ENCODE measurements at places on chromosomes 16 and 17.

- no peak for DNase-seq
Measured at GRCh38 chr16:31400191-31400590, 7.1 kb downstream of the ITGAD start.

GRCh38 chr17:70879401-70879800, 710.1 kb downstream of the KCNJ2 start:
- DNase-seq: no peak

GRCh38 chr16:80019395-80019794, 418.9 kb upstream of the MAF start:
- no peak for DNase-seq

DNA sequence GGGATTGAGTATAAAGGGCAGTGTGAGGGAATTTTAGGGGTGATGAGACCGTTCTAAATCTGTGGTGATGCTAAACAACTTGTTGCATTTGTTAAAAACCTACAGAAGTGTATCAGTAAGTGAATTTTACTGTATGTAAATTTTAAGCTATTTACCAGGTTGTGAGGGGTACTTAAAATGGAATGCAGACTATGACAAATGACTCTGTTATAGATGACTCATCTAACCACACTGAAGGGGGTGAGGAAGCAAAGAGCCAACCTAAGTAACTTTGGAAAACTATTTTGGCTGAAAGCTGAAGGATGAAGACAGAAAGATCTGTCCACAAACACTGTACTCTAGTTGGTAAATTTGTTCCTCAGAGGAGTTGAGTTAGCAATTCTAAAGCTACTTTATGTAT, 5.3 kb upstream of the MKS1 start:
- DNase-seq: no peak

GRCh38 chr17:46763416-46763815, 55.1 kb downstream of the WNT3 start:
- no peak for DNase-seq

GRCh38 chr16:9124908-9125584, 33.6 kb downstream of the HAPSTR1 start:
- DNase-seq: no peak

DNA sequence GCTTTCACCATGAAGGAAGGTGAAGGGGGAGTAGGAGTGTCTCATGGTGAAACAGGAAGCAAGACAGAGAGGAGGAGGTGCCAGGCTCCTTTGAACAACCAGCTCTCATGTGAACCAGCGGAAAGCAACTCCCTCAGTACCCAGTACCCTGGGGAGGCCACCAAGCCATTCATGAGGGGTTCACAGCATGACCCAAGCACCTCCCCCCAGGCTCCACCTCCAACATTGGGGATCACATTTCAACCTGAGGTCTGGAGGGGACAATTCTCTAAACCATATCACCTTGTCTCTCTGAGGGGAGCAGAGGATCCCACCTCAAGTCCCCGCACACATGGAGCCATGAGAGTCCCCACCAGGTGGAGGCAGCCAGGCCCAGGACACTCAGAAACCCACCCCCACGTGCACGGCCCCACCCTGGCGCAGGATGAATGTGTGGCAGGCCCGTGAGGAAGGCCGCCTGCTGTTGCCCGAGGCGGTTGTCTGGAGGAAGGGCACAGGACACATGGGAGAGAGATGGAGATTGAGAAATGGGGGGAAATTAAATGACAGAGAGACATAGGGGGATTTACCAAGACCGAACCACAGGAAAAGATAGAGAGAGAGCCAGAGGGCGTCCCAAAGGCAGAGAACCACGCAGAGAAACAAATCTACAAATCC, 85.9 kb downstream of the TMEM132E start:
- DNase-seq: no peak

GRCh38 chr16:54411544-54411943, 125.0 kb upstream of the IRX3 start:
- DNase-seq: no peak

DNA sequence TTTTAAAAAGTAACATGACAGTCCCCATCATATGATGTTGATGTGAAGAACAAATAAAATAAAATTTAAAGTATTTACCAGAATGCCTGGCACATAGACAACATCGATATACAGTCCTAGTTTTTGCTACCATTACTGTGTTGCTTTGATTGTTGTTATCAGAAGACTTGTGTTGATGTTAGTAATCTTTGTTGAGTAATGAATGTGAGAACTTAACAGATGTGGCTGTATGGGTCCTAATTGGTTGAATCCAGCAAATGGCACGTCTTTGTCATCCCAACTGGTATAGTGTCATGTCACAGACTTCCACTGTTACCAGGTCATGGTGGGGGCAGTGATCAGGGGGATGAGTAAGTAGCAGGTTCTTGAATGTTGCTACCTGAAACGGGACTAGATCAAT, 1151.4 kb upstream of the CDH8 start:
- no peak for DNase-seq

GRCh38 chr16:14369734-14370598, 260.1 kb downstream of the PARN start:
- no peak for DNase-seq

DNA sequence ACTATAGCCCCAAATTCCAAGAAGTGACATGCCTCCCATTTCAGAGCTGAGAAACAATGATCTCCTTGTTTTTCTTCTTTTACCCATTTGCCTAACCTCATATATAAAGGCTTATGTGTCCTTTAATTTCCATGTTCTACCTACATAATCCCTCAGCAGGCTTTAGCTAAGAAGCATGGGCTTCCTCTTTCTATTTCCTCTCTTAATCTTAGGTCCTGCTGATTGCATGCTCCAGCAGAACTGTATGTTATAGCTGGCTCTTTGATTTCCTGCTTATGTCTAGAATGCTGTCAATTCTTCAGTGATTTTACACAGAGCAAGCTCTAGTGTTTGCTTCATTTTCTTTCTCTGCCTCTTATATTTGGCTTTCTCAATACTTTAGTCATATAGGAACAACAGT, 151.7 kb upstream of the COX10 start:
- DNase-seq: no peak

DNA sequence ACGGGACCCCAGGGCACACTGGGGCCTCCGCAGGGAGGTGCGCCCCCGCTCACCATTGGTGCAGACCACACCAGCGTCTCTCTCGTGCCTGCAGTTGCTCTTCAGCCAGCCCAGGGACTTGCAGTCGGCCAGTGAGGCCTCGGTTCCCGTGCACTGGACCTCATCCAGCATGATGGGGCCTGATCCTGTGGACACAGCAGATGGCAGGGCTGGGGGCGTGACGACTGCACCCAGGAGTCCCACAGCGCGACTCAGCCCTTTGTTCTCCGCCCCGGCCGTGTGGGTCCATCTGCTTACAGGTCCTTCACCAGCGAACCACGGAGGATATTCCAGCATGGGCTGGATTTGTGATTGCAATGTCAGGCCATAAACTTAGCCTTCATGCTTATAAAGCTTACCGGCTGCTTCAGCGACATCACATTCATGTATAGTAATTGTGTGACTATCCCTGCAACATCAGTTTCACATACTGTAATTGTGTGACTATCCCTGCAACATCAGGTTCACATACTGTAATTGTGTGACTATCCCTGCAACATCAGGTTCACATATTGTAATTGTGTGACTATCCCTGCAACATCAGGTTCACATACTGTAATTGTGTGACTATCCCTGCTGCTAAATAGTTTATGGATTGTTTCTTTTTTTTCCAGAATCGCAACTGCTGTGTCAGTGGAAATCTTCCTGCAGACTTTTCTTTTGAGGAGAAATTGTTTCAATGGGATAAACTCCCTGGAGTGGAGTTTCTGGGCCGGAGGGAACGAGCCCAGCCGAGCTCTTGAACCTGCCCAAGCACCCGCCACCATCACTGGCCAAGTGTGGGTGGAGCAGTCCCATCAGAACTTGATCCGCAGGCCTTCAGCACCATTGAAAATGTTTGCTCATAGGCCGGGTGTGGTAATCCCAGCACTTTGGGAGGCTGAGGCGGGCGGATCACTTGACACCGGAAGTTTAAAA, 4.8 kb downstream of the LGALS3BP start:
- DNase-seq: no peak

GRCh38 chr17:66135219-66135618, 56.7 kb downstream of the CEP112 start:
- DNase-seq: no peak

GRCh38 chr17:31591924-31592323, 200.4 kb downstream of the RAB11FIP4 start:
- no peak for DNase-seq

DNA sequence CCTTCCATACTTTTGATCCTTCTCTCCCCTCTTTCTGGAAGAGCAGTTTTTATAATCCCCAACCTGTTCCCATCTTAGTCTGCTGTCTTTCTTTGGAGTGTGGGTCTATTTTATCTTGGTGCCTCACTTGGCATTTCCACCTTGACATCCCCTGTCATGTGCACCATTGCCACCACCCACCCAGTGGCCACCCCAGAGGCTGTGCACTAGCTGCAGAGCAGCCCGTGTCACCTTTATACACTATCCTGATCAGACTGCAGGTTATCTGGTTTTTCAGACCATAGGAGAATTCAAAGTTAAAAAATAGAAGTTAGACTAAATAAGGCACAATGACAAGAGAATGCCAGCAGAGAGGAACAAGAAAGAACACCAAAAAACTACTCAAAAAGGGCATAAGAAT, 43.8 kb downstream of the TANGO6 start:
- no peak for DNase-seq

DNA sequence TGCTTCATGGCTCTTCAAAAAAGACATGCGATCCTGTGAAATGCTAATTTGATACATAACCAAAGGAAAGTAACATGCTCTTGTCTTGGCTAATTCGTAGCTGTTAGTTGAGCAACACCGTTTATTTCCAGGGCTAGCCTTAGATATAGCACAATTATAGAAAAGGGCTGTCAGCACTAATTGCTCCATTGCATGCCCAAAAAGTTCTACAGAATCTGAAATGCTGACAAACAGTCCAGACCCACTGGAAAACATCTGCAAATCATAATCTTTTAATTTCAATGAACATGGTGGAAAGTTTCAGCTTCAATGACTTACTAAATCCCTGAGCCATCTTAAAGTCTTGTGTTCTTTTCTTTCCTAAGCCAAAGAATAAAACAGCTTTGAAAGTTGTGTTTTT, 42.9 kb upstream of the NUDT7 start:
- no peak for DNase-seq

- DNase-seq: no peak
Measured at GRCh38 chr17:55402374-55402773, 19.3 kb downstream of the MMD start.

GRCh38 chr16:86090461-86091170, 191.7 kb downstream of the IRF8 start:
- no peak for DNase-seq

- DNase-seq: no peak
Measured at GRCh38 chr16:2029350-2029749, 2.6 kb downstream of the NHERF2 start.

DNA sequence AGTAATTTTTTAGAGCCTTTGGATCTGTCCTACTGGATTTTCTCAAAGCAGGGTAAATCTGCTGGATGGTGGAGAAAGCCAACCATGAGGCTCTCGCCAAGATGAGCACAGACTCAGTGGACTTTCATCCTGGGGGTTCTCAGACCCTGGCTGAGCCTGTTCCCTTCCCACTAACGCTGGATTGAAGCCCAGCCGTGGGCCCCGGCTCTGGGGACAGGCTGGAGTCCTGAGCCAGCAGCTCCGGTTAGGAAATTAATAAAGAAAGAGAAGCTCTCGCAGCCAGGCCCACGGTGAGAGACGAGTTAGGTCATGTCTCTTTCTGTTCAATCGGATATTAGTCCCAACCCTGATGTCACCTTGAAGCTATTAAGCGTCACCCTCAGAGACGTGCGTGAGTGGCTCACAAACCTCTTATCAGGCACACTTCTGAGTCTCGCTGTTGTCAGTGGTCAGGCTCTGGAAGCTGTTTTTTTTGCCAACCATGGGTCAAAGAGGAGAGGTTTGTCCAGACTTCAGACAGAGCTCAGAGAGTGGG, 27.1 kb downstream of the MEOX1 start:
- no peak for DNase-seq

DNA sequence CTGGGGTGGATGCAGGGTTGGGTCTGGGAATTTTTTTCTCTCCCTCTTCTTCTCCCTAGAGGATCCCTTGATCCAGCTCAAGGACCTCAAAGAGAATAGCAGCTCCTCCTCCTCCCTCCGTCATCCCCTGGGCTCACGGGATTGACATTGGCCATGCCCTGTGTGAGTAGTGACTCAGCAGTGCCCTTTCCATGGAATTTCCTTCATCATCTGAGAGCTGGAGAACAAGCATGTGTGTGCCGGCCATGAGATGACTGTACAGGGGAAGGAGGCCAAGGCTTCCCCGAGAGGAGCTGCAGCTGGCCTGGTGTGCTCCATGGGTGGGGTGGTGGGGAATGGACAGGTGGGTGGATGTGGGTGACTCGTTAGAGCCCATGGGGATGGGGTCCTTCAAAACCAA, 8.9 kb upstream of the WSCD1 start:
- no peak for DNase-seq

DNA sequence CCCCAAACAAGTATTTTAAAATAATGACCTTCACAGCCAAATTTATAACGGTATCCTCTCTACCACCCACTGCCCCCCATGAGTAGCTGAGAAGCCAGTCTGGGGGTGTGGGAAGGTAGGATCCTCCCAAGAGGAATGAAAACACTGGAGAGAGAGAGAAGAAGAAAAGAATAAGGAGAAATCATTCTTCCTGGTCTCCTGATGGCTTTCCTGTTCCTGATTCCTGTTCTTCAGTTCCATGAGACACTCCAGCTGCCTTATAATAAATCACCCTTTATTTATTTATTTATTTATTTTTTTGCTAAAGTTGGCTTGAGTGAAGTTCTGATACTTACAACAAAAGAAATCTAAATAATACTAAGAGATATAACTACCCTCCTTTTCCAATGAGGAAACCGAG, 56.4 kb upstream of the FAM20A start:
- no peak for DNase-seq

DNA sequence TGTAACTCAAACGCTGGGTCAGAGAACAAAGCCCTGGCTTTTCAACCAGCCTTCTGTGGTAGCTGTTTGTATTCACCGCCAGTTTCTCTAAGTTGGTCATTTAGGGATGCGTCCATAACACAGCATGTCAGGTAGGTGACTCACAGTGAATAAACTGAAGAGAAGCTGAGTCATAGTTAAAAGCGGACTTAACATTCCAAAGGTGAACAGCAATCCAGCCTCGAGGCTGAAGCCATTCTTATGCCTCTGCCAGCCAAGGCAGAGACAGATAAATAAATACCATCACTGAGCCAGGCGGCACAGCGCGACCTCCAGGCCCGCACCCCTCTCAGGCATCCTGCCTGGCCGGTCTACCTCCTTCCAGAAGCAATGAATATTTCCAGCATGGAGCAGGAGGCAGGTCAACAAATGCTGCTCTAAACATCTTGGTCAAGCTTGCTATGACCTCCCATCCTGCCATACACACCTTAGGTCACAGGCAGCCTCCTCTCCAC, 12.4 kb upstream of the CACNG4 start:
- no peak for DNase-seq

- no peak for DNase-seq
Measured at GRCh38 chr16:71853413-71853812, 7.6 kb downstream of the ATXN1L start.

- no peak for DNase-seq
Measured at GRCh38 chr17:79778504-79779083, 646 bp downstream of the CBX2 start.

GRCh38 chr16:51696376-51696775, 545.3 kb upstream of the SALL1 start:
- DNase-seq: no peak

GRCh38 chr17:4872786-4873185, 26.6 kb upstream of the C17orf107 start:
- no peak for DNase-seq

- DNase-seq: no peak
Measured at GRCh38 chr16:11726008-11726407, 16.6 kb downstream of the TXNDC11 start.

All from activated T-cell treated with anti-CD3 and anti-CD28 coated beads for 1 hour (primary cell).